Right ventricle myocardium inferior (tissue), 1 donor: ENCODE measurements at places on chromosomes 7 and 10. TPM values are rescaled to one million over a fixed set of nuclear protein-coding genes. Genes with fewer than 3 reads are reported as not detected.

- no peak for DNase-seq
Measured at GRCh38 chr7:151740081-151740851, 136.6 kb downstream of the PRKAG2 start.

- DNase-seq: no peak
Measured at GRCh38 chr7:90982228-90982627, 282.0 kb upstream of the FZD1 start.

DNA sequence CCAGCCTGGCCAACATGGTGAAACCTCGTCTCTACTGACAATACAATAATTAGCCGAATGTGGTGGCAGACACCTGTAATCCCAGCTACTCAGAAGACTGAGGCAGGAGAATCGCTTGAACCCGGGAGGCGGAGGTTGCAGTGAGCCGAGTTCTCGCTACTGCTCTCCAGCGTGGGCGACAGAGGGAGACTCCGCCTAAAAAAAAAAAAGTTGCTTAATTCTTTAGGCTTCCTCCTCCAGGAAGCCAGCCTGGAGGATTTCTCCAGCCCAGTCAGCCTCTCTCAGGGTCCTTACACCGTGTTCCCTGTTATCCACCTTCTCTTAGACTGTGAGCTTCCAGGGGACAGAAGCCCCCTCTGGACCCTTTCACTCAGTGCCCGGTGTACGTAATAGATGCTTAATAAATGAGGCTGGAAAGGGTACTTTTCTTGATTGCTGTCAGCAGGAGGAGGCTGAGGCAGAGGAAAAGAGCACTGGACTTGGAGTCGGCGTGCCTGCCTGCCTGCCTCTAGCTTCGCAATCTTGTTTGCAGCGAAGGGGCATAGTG, 16.4 kb upstream of the NODAL start:
- DNase-seq: no peak

DNA sequence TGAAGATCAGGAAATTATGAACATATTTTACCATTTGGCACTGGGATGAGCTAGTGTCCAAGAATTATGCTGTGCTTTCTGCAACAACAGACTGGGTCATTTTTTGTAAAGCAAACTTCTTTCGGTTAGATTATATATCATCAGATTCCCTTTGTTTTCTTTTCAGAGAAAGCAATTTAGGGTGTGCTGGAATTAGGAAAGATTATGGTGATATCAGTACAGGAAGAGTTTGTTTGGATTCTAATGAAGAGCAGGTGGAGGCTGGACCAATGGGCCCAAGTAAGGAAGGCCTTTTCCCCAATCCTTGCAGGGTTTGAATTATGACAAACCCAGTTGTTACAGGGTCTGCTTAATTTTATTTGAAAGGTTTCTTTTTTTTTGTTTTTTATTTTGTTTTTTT, 1092.8 kb downstream of the KCNMA1 start:
- DNase-seq: no peak

DNA sequence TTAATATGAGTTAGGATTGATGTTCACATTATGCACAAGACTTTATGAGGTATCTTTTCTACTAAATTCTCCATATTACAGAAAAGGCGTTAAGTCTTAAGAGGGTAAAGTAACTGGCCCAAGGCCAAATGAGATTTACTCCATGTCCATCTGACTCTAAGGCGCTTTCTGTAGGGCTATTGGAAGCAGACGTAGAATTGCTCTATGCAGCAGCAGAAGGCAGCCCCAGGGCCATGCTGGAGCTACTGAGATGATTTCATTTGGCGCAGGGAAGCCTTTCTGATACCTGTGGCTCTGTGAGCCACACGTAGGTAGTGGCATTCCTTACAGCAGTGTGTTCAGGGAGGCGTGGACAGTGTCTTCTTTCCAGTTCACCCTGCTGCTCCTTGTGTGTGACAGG, 133.1 kb downstream of the SH2D4B start:
- no peak for DNase-seq

- peak; percentile 84 for DNase-seq
Measured at GRCh38 chr7:50660040-50660829, 95.0 kb upstream of the DDC start.

DNA sequence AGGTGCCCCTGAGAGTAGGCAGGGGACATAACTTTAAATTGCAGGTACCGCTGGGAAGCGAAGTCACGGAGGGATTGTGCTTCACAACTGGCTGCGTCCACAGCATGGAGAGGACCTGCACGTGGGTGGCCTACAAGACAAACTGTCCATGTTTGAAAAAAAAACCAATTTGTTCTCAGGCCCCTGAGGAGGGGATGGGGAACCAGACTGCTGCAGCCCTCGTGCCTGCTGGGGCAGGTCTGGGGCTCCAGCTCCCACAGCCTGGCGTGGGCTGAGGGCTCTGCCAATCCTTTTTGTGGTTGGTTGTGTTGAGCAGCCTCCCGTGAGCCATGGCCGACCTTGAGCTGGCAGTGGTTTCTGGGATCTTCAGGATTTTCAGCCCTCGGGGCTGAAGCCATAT, 9.7 kb downstream of the SFRP5 start:
- DNase-seq: peak; percentile 40

DNA sequence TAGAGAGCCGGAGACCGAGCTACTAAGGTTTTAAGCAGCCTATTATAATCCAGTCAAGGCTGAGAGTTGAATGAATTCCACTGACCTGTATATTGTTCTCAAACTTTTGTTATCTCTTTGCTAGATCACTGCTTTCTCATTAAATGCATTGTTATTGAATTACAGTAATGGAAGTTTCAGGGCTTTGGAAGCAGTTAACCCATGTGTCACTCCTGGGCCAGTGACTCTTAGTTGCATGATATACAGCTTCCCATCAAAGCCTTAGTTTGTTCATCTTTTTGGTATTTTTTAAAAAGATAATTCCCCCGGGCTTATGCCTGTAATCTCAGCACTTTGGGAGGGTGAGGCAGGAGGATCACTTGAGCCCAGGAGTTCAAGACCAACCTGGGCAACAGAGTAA, 55.4 kb upstream of the KIAA1217 start:
- no peak for DNase-seq

Gene SPDYE11
- not detected for total RNA-seq

Gene DOCK1
- 16.8 TPM for total RNA-seq

Gene ADARB2
- total RNA-seq: 0.19 TPM

Gene NPFFR1
- not detected for total RNA-seq
